ENCODE measurements at places on chromosomes 7 and 10.

DNA sequence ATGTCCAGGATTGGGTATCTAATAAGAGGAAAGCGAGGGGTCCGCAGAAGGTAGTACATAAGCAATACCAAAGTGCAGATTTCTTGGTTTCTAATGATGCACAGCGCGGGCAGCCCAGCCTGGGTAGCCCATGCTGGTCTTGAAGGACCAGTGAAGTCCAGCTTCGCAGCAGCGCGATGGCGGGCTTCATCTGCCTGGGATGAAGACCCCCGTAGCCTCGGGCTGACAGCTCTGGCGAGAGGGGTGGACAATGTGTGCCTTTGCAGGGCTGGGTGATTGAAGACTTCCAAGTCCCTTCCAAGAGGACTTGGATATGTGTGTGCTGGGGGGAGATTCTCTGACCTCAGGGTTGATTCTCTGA lies 2.2 kb downstream of the SORCS3 start:
- no peak for DNase-seq

DNA sequence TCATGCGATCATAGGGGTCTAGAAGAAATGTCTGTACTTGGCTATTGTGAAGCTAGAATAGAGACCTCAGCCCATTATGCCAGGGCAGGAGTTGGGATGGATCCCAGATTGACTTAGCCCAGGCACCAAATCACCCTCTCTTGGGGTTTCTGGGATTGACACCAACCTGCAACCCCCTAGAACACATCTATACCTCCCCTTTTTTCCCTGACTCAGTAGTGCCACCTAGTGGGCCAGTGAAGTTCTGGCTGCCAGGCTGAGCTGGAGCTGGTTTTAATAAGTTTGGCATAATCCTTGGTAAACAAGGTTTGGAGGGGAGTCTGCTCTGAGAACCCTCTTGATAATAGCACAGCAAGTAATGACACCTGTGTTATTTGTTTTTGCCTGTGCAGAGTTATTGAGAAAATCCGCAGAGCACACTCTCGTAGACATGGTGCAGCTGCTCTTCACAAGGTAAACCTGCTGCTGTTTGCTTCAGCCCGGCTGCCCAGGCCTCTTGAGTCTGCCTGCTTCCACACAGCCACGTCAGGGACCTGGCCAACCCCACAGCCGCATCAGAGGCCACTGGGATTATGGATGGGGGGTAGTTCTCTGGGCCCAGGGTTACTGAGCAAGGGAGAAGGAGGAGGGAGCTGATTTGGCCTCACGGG lies 43.3 kb upstream of the NFKB2 start:
- peak; percentile 31 for DNase-seq

GRCh38 chr7:768881-769504 lies 41.9 kb upstream of the PRKAR1B start:
- no peak for DNase-seq

GRCh38 chr10:124500757-124501156 lies 39.1 kb downstream of the LHPP start:
- no peak for DNase-seq

DNA sequence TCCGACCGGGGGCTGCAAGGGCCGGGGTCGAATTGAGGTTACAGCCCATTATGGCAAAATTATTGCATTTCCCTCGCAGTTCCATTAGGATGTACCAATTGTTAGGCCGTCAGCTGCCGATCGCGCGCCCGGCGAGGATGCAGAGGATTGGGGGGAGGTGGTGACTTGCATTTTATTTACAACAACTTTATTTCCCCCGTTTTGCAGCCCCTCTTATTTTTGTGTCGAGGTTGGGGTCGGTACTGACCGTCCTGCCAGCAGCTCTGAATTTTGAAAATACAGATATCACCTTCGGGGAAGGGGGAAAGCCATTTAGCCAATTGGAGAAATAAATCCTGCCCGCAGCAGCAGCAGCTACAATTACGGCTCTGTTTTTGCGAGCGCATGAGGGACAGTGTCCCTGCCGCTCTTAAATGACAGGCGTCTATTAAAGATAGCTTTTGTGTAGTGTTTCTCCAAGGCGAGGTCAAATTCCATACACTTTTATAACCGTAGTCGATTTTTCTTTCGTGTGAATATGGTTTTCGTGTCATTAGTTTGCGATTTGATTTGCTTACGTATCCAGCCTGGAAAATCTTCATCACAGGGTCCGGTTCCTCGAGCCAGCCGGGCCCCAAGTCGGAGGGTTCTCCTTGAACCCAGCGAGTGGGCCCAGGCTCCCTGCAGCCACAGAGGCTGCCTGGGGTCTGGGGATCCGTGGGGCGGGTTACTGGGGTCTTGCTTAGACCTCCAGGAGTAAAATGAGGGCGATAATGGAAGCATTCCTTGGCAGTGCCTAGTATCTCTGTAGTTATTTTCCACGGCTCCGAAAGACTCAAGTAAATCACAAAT lies 684 bp upstream of the HOXA5 start:
- DNase-seq: no peak

DNA sequence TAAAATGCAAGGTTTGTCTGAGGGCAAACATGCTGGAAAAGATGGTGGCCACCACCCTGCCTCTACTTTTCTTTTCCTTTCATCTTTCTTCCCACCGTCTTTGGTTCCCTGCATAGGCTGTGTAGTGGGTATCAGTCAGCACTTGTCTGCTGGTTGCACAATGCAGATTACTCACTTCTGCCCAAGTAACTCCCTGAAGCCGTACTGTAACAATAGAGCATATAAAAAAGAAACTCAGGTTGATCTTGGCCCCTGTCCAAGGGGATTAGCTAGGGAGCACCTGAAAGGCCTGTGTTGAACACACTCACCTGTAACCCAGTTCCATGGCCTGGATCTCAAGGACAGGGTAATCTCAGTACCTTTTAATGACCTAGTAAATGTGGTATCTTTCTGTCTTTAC lies 533.0 kb upstream of the GALNT17 start:
- DNase-seq: no peak

DNA sequence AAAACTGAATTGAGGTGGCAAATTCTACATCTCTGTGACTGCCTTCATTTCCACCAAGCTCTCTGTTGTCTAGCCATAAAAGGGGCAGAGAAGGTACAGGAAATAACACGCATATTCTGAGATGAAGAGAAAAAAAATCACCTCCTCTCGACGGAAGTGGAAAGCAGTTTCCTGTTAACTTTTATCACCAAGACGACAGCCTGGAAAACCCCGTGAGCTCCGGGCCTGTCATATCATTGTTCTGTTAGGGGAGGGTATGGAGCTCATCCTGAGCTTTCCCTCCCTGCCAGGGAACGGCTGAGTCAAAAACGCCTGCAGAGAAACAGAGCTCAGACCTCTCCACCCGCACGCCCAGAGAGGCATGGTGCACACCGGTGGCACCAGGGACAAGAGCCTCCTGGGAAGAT lies 200.3 kb downstream of the PRPF18 start:
- no peak for DNase-seq
